Ascending aorta (tissue), 2 donors: ENCODE measurements at places on chromosomes 2 and 18.

- no peak for DNase-seq
These were observed 313.8 kb downstream of the LNPK start for GRCh38 chr2:175688243-175688642.

DNA sequence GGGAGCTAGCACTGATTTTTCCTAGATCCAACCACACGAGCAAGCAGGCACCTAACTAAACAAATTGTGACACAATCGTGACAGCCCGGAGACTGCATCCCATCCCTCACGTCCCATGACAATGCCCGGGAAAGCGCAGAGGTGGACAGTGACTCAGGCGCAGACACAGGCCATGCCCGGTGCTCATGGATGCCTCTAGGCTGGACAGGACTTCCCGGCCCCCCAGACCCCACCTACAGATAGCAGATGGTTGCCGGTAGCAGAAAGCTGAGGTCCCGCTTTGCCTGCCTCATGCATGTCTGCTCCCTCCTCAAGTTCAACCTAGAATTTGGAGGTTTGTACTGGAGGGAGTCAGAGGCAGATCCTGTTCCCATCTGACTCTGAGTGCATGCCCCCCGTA is 81.0 kb downstream of the TPO start:
- DNase-seq: no peak

DNA sequence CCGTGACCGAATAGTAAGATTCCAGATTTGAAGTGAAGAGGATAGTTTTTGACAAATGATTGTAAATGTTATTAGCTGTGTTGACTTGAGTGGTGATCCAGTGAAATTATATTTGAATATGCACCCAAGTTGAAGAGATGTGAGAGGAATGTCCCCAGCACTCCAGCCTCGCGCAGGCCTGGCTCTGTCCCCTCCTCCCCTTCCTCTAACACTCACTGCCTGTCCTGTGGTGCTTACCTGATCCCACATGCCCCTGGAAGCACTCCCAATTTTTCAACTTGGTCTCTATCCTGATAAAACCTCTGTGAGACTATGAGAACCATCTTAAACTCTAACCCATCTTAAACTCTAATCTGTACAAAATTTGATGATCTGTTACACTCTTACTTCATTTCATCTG is 154.7 kb upstream of the LRP1B start:
- DNase-seq: no peak

DNA sequence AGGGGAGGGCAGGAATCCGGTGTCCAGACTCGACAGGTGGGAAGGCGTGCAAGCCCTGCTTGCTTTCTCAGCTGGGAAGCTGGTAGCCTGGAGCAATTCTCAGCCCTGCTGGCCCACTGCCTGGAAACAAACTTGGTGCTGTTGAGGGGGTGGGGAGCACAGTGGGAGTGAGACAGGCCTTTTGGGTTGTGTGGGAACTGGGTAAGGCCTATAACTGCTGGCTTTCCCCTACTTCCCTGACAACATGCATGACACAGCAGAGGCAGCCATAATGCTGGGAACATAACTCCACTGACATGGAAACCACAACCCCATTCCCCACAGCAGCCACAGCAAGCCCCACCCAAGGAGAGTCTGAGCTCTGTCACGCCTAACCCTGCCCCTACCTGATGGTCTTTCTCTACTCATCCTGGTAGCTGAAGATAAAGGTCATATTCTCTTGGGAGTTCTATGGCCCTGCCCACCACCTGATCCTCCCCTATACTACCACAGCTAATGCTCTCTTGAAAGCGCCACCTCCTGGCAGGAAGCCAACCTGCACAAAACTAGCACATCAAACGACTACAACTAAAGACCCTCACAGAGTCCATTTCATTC is 122.9 kb upstream of the ACVR1C start:
- no peak for DNase-seq

- no peak for DNase-seq
These were observed 9.3 kb downstream of the ALPG start for GRCh38 chr2:232415736-232416520.

- no peak for DNase-seq
These were observed 223.1 kb downstream of the PHLPP1 start for GRCh38 chr18:62938487-62938886.

DNA sequence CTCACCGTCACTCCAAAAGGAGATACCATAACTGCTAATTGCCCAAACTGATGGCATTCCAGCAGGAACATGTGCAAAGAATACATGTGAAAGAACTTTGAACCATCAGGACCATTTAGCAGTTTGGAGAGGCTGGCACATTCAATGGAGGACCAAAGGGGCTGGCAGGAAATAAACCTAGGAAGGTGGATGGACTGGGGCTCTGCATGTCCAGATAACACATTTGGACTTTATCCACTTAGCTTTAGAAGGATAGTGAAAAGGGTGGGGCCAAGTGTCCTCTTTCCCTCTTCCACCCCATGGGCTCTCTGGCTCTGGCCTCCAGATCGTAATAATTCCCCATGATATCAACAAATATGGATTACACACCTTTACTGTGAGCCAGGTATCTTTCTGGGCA is 80.0 kb upstream of the STPG4 start:
- no peak for DNase-seq

GRCh38 chr2:106332054-106332453 is 136.2 kb downstream of the RGPD3 start:
- no peak for DNase-seq

DNA sequence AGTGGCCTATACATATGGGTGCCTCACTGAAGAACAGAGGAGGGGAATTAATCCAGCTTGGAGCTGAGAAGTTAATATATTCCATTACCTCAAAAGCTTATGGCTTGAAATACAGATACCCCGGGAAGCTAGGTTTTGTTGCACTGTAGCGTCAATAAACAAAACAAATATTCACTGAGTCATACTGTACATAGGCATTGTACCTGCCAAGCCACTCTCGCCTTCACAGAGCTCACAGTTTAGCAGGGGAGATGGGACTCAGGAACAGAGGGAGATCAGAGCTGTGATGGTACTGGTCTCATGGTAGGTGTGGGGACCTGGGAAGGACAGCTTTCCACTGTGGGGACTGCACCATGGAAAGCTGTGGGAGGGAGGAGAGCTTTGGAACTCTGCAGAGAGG is 111.2 kb upstream of the ST6GAL2 start:
- no peak for DNase-seq

DNA sequence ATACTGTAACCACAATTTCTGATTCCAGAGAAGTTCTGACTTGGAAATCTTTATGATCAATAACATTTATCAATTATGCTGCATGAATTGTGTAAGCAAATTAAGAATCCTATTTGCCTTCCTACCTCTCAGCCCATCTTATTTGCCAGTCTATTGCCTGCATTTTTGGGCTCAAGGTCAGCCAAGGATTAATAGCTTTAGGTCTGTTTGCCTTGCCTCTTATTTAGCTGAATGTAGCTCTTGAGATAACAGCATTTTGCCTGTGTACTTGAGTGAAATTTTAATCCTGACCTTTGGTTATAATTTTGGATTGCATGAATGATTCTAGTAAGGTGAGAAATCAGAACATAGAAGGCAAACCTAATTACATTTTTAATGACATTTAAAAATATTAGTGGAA is 51.2 kb downstream of the MYO3B start:
- no peak for DNase-seq

- peak; percentile 22 for DNase-seq
These were observed 97.2 kb downstream of the SLC4A3 start for GRCh38 chr2:219724628-219725027.

DNA sequence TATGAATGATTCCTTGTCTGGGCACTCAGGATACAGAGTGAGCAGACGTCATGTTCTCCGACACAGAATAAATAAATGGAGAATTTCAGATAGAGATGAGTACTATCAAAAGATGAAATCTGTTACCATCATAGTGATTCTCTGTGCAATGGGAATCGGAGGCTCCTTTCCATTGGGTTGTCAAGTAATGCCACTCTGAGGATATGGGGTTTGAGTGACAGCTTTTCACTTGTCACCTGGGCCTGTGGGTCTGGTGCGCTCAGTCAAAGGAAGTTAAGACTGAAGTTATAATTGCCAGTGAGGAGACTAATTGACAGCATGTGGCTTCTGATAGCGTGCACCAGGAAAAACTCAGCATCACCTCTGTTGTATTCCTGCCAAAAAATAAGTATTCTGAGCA is 387.2 kb downstream of the SOX11 start:
- DNase-seq: no peak

- peak; percentile 88 for DNase-seq
These were observed 24.5 kb upstream of the CD28 start for GRCh38 chr2:203681978-203682377.

DNA sequence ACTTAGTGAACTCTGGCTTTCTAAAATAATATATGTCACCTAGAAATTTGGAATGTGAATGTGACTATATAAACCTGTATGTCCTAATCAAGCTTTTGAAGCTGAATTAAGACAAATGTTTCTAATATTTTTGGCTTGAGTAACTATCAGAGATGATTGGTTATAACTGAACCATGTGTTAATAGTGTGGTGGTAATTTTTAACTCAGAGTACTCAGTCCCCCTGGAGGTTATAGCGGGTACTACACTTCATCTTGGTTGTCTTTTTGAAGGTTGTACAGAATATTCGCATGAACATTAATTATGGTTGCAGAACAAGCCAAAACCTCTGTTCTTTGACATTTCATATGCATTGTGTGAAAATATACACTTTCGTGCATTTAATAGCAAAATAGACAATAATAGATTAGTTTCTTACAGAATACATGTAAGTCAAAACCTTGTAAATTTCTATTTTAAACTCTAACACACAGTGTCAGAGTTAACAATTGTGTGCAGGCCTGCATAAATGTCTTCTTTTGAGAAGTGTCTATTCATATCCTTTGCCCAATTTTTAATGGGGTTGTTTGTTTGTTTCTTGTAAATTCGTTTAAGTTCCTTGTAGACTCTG is 86.0 kb downstream of the OSBPL6 start:
- peak; percentile 65 for DNase-seq

- no peak for DNase-seq
These were observed 11.9 kb upstream of the RPL37A start for GRCh38 chr2:216486708-216487107.

GRCh38 chr2:41903474-41904135 is 144.2 kb upstream of the PKDCC start:
- DNase-seq: no peak

DNA sequence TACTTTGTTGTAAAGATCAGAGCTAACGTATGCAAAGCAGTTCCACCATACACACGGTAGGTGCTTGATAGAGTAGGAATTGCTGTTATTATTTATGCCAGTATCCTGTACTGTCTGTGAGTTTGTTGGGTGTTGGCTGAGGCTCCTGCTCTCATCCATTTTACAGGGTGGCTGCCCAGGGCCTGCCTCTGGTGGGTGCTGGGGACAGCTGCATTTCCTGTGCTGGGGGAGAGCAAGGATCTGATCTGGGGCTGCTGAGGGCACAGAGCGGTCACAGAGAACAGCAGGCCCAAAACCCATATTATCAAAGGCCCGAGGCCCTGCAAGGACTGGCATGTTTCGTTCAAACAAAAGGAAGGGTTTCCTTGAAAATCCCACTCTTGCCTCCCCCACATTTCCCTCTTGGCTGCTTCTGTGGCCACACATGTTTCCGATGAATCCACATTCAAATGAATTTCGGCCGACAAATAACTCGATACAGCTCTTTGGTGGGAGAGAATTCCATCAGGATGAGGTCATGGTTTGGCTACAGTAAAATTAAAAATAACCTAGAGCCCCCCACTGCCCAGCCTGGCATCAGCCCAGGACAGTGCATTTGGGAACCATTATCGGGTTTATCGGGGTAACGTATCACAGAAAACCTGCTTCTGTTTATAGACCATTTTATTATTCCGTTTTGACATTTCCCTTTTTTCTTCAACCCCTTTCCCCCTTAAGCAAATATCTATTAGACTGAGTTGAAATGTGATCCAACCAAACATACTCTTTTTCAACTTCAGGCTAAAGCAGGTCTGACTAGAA is 143.4 kb downstream of the CYRIA start:
- DNase-seq: no peak

GRCh38 chr2:141311430-141311829 is 819.4 kb downstream of the LRP1B start:
- no peak for DNase-seq

DNA sequence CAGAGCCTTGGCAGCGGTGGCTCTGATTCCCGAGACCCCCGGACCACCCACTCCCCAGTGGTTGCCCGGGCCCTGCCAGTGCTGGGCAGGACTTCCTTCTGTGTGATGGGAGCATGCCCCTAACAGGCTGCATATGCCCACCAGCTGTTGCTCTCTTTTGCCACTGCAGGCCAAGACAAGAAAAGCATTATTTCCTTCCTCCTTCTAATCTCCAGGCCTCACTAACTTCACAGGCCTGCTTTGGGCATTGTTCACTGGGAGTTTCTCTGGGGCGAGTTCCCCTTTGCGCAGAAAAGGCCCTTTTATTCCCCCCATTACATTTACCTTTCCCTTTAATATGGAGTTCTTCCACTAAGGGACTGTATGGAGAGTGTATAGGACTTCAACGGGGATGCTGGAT is 249.1 kb upstream of the SIX2 start:
- DNase-seq: no peak

- no peak for DNase-seq
These were observed 1566.6 kb upstream of the SLC39A10 start for GRCh38 chr2:194090251-194090905.

- DNase-seq: no peak
These were observed 32.9 kb upstream of the CCDC93 start for GRCh38 chr2:118046634-118047210.

- no peak for DNase-seq
These were observed 26.3 kb upstream of the EPG5 start for GRCh38 chr18:45993438-45993837.

GRCh38 chr18:58495207-58495606 is 133.7 kb downstream of the ALPK2 start:
- no peak for DNase-seq

- DNase-seq: no peak
These were observed 18.9 kb upstream of the MTERF4 start for GRCh38 chr2:241121008-241121407.

- DNase-seq: no peak
These were observed 4.8 kb upstream of the STARD7 start for GRCh38 chr2:96213379-96213778.

DNA sequence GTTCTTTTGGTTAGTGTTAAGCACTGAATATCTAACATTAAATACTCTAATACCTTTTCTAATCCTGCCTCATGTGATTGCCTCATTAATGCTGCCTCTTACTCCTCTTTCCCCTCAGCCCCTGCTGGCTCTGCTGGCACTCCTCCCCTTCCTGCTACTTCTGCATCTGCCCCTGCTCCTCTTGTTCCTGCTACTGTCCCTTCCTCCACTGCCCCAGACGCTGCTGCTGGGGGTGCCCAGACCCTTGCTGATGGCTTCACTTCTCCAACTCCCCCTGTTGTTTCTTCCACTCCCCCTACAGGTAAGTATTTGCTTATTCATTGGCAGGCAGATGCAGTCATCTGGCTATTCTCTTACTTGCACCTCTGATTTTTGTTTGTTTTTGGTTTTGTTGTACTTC is 68.5 kb downstream of the ABI2 start:
- DNase-seq: no peak

DNA sequence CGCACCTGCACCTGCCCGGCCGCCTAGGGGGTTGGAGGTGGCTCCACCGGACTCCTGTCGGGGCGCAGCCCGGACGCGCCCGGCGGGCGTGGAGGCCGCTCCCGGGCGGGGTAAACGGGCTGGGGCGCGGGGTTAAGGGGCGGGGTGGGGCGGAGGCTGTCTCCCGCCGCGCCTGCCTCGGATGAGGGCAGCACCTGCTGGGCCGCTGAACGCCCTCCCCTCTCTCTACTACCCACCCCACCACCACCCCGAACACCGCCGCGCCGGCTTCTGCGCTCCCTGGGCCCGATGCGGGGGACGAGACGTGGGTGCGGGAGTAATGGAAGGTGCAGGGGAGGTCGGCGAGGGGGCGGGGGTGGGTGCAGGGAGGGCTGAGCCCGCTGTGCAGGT is 224.8 kb upstream of the ID2 start:
- DNase-seq: no peak
